Body of pancreas (tissue), 4 donors: ENCODE measurements at places on chromosomes 11 and 22. TPM values are rescaled to one million over a fixed set of nuclear protein-coding genes. Genes with fewer than 3 reads are reported as not detected.

Gene GP1BB
- total RNA-seq = 6.2 TPM

Gene RAPSN
- total RNA-seq = not detected

Gene C22orf31
- not detected for total RNA-seq

Gene ZP1
- not detected for total RNA-seq

Gene KDM4E
- not detected for total RNA-seq

Gene PRR14L
- total RNA-seq = 28.7 TPM

Gene DDTL
- not detected for total RNA-seq

Gene TRIM49
- not detected for total RNA-seq

Gene OR52I1
- not detected for total RNA-seq

Gene BARX2
- 1.8 TPM for total RNA-seq

Gene SLC29A2
- 14.2 TPM for total RNA-seq

Gene SLC15A3
- 2.0 TPM for total RNA-seq

Gene OR8K5
- total RNA-seq = not detected

Gene TM7SF2
- 25.4 TPM for total RNA-seq

Gene GAB4
- not detected for total RNA-seq

Gene POLA2
- 7.3 TPM for total RNA-seq

Gene PIK3IP1
- 5.6 TPM for total RNA-seq

Gene MS4A7
- total RNA-seq = 9.2 TPM

Gene PANX3
- total RNA-seq = not detected

Gene FXYD2
- total RNA-seq = 396 TPM

Gene OR52A1
- total RNA-seq = not detected

Gene OR8A1
- not detected for total RNA-seq

Gene SCN4B
- 1.6 TPM for total RNA-seq

Gene TUB
- total RNA-seq = 8.6 TPM

Gene CLDN25
- not detected for total RNA-seq

Gene HORMAD2
- not detected for total RNA-seq

Gene NAALAD2
- total RNA-seq = 1.6 TPM

Gene NLRP14
- total RNA-seq = under 0.01 TPM

Gene OR8G5
- total RNA-seq = not detected

Gene CEP126
- 2.6 TPM for total RNA-seq

Gene OR2AG1
- total RNA-seq = not detected

Gene BTBD18
- total RNA-seq = not detected

Gene AIFM3
- total RNA-seq = 0.78 TPM

Gene OR52H1
- 0.78 TPM for total RNA-seq
